ENCODE measurements at places on chromosomes 3 and 15. TPM values are rescaled to one million over a fixed set of nuclear protein-coding genes. Genes with fewer than 3 reads are reported as not detected.
A peak's percentile ranks its signal among the peaks of the same experiment; 100 is the strongest.

Gene MAGEL2
- 11.2 TPM for total RNA-seq

DNA sequence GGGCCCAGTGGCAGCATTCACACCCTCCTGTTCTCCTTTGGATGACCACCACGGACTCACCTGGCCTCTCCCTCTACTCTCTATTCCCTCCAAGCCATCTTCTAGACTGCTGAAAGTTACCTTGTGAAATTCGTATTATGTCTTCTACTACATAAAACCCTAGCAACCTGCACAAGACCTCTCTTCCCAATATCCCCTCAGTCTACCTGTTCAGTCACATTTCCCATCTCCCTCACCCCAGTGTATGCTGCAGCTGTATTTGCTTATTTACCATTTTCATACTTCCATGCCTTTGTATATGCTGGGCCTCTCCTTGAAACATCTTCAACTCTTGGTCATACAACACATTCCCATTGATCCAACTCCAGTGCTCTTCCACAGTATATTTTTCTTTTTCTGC is 35.3 kb downstream of the DET1 start:
- no peak for DNase-seq

DNA sequence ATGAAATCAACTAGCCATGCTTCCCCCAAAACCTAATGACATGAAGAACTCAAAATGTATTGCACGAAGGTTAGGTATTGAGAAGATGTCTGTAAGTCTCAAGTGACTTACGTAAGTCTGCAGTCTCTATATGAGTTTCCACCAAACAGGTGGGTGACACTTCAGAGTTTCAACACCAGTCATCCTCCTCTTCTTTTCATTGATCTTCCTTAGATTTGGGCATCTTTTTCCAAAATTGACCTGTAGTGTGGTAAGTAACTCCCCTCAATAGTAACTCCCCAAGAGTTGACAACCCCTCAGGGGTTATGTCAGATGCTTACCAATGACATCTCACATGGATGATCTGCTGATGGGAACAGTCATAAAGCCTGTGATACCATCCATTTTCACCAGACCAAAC is 46.1 kb downstream of the GPR176 start:
- no peak for DNase-seq

DNA sequence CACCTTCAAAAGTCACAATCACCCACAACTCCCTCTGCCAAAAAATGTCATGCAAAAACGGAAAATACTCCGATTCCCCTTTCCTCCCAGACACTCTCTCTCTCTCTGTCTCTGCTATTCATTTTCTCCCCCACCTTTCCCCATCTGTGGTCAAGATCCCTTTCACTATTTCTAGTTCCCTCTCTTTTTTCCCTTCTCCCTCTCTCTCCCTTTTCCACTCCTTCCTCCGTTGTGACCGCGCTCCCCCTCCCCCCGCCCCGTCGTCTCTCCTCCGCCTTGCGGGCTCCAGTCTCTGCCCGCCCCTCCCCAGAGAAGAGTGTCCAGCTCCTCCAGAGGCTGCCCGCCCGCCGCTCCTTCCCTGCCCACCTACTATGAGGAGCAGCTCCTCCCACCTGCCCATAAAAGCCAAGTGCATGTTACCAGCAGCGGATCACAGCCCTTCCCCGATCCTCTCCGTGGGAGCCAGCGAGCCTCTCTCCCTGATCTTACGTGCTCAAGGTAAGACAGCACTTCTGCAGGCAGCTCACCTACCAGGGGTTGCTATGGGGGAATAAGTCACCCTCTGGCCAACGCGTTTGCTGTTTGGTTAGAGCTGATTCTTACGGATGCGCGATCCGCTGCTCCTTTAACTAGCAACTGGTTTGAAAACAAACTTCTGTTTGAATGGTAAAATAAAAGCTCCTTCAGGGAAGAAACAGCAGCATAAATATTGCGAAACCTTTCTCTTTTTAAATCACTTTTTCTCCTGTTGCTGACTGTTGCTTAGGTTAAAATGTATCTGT is at the start of gene COL8A1:
TSS of gene COL8A1 (plus strand) at position 428 of the 782 bp plus-strand sequence. CDS start 152,089 bp downstream, outside the sequence.
- DNase-seq, result peak; percentile 75

Gene PLCL2
- 9.1 TPM for total RNA-seq

Gene MCTP2
- total RNA-seq, result 7.4 TPM

DNA sequence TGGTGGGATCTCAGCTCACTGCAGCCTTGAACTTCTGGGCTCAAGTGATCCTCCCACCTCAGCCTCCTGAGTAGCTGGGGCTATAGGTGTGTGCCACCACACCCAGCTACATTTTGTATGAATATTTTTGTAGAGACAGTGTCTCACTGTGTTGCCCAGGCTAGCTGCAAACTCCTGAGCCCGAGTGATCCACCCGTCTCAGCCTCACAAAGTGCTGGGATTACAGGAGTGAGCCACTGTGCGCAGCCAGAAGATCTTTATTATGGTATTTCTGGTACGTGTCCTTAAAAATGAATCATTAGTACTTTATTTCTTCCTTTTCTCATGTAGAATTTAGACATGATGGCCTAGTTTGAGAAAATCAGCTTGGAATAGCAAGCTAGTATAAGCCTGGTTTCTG is 153.3 kb downstream of the BCHE start:
- DNase-seq, result no peak

DNA sequence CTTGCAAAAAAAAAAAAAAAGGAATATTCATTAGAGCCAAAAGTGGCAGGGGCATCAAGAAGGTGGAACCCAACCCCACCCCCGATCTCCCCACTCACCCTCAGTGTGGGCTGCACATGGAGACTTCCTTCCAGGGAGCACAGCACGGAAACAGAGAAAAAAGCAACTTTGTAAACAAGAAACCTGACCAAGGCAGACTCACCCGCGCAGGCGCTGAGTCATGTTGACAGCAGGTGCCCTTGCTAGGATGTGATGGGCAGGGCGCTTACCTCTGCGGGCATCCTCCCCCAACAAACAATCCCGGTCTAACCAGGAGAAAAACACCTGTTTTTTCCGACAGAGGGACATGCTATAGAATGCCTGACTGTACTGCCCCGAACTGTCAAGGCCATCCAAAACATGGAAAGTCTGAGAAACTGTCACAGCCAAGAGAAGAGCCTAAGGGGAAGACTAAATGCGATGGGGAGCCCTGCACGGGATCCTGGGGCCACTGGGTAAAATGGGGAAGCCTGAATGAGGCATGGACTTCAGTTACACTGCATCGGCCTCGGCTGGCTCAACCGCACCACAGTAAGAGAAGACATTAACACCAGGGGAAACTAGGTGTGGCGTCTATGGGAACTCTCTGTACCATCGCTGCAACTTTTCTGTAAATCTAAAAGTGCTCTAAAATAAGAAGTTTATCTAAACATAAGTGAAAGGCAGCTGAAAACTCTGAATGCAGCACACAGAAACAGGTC is 66.7 kb upstream of the GATA2 start:
- no peak for DNase-seq

GRCh38 chr3:77086408-77086807 is 46.5 kb downstream of the ROBO2 start:
- no peak for DNase-seq

Gene POC1A
- total RNA-seq, result 31.3 TPM

Gene GHSR
- not detected for total RNA-seq

GRCh38 chr3:111538681-111539083 is 3.3 kb upstream of the CD96 start:
- no peak for DNase-seq

Gene PRSS50
- total RNA-seq, result 1.4 TPM

DNA sequence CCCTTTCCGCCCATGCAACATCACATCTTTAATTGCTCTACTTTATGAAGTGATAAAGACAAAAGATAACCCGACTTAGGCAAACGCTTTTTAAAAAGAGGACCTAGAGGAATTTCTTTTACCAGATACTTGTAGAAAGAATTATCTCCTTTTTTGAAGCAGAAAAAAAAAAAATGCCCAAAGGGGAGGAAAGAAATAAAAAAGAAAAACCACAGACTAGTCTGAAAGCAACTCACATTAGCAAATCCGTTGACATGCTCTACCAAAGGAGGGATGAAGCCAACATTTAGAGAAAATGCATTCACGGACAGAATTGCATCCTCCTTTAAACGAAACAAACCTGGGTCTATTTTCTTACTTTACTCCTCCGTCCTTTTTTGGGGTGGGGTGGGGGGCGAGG is 213.6 kb downstream of the MEIS2 start:
- DNase-seq, result no peak

- no peak for DNase-seq
These were observed 424.1 kb downstream of the RSL24D1 start for GRCh38 chr15:54772663-54773062.

GRCh38 chr3:27714146-27714526 is 8.0 kb downstream of the EOMES start:
- no peak for DNase-seq

GRCh38 chr3:47347217-47347801 is 33.5 kb upstream of the PTPN23 start:
- DNase-seq, result no peak

DNA sequence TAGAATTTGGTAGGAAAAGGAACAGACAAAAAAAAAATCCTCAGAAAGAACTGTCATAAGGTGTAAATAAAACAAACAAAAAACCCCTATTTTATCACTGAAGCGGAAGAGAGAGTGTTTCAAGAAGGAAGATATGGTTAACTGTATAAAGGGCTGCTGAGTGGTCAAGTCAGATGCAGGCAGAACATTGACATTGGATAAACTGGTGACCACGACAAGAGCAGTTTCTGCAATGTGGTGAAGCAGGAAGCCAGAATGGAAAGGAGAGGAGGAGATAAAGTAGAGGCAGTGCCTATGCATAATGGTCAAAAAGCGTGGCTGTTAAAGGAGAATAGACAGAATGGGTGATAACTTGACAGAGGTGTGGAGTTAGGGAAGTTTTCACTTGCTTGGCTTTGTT is 75.3 kb downstream of the CYP19A1 start:
- DNase-seq, result no peak

DNA sequence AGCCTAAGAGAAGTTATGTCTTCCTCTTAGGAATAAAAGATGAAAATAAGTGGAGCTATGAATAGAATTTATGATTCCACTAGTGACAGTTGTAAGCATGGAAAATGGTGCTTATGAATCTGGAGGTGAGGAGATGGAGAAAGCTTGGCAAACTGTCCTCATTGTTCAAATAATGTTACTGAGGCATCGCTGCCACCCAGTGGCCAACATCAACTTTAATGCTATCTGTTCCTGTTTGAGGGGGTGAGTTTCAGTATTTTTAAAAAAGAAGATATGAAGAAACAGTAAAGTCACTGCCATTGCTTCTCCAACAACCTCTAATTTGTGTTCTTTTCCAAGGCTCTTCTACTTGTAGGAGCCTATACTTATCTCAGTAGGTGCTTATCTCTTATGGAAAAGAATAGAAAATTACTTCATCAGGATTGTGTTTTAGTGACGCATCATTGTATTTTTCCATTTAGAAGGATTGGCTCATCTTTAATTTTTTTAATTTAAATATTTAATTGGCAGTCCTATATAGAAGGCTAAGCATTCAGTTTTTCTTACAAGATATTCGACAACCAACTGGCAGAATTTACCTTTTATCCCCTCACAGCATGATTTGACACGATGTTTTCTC is 260.4 kb upstream of the P2RY1 start:
- DNase-seq, result peak; percentile 47

GRCh38 chr3:115194476-115194875 is 47.4 kb upstream of the ZBTB20 start:
- no peak for DNase-seq

DNA sequence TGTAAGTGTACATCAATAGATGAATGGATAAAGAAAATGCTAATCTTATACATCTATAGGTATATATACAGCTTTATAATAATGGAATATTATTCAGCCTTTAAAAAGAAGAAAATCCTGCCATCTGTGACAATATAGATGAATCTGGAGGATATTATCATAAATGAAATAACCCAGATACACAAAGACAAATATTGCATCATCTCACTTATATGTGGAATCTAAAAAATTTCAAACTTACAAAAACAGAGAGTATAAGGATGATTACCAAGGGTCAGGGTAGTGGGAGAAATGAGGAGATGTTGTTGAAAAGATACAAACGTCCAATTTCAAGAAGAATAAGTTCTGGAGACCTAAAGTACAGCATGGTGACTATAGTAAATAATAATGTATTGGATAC is 85.4 kb upstream of the AGTR1 start:
- no peak for DNase-seq

DNA sequence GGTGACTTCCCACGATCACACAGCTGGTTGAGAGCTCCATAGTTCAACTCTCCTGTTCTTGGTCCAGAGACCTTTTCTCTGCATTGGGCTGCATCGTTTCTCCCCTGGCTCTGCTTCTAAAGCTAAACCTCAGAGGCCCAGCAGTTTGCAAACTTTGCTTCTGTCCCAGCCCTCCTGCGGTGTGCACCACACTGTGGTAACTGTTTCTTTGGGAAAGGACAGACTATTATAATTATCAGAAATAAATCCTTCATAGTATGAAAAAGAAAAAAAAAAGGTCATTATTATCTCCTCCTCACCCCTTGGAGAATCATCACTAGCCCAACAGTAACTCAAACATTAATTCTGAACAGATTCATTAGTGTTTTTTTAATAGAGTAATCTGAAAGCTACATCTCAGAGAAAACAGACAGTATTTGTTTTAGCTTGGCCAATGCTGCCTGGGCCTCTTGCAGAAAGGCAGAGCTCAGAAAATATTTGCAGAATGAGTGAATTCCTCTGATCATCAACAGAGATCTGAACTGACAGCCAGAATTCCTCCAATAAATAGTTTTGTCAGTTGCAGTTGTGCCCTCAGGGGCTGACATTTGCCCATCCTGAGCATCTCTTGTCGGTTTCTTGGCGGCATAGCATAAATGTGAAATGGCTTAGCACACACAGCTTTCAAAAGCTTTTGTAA is 52.9 kb downstream of the BFSP2 start:
- DNase-seq, result no peak

DNA sequence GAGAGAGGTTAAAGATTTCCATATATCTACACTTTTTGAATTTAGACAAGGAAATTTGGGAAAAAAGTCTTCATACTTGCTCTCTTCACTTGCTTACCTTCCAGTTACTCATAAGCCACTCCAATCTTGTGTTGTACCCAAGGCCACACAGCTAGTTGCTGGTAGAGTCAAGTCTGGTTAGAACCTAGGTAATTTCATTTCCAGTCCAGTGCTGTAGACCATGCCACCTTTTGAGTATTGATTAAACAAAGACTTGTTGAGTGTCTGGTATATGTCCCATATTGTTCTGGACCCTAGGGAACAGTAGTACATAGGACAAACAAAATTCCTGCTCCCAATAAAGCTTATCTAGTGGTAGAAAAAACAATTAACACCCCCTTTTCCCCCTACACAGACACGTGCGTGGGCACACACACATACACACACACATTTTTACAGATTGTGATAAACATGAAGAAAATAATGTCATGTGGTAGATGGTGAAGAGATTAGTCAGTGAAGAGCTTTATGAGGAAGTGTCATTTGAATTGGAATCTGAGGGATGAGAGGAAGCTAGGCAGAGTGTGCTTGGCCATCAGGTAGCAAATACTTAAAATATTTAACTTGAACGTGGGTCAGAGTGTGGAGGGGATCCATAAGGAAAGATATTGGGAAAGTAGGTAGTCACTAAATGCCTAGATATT is 2.1 kb downstream of the CMC1 start:
- no peak for DNase-seq

GRCh38 chr3:119557877-119558269 is 1.5 kb downstream of the CD80 start:
- DNase-seq, result no peak
